ENCODE measurements at places on chromosomes 4 and X.

DNA sequence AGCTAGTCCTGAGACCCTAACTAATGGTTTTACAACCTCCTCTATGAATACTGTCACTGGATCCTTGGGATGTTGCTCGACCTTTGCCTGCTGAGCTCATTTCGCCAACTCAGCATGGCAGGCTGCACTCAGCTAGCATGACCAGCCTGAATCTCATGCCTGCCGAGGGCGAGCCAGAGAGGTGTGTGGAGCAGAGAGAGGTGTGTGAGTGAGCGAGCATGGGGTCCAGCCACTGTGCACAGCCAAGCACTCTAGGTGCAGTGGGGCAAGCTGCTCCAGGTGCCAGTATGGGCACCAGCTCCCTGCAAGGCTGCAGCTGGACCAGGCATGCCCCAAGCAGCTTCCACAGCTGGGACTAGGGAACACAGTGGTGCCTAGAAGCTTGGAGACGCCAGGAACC, 410.9 kb downstream of the PCDH10 start:
- no peak for DNase-seq

DNA sequence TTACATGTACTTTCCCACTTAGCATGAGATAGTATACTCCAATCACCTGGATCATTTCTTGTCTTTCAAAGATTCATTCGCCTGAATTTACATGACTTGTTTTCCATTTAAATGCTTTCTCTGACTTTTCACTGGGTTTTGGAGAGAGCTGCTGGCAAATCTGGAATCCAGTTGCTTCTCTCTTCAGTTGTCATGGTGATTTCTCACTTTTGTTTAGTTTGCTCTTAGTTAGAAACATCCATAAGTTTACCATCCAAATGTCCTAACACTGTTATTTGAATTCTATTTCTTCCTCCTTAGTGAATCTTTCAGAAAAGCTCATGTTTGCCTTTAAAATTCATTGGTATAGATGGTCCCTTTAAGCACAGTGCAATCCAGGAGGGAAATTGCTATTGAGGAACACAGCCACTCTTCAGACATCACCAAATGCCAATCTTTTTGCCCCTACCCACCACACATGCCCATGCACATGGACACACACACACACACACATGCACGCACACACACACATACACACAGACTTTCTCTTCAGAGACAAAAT, 51.7 kb downstream of the REELD1 start:
- DNase-seq: no peak

DNA sequence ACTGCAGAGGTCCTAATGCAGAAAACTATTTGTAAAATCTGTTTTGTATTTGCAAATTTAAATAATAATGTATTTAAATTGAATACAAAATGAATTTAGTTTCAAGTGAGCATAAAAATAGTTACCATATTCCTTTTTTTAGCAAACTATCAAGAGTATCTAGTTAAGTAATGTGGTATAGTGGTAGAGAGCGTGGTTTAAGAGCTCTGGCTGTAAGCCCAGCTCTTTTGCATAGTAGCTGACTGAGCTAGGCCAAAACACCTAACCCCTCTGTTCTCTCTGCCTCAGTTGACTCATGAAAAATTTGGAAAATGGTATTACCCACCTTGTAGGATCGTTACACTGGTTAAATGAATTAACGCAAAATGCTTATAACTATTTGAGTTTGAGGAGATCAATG, 18.1 kb upstream of the ADAD1 start:
- DNase-seq: no peak

DNA sequence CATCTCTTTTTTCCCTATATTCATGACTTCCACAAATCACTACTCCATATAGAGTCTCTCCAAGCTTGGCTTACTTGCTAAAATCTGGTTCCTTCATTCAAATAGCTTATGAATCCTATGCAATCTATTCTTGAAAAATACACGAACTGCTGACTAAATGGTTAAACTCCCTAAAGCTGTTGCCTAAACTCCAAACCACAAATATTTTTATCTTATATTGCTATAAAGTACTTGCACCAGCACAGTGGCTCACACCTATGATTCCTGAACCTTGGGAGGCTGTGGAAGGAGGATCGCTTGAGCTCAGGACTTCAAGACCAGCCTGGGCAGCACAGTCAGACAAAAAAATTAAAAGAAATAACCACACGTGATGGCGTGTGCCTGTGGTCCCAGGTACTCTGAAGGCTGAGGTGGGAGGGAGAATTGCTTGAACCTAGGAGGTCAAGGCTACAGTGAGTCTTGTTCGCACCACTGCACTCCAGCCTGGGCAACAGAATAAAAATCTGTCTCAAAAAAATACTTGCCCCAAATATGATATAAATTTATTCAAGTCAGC, 2.2 kb downstream of the FBXO8 start:
- no peak for DNase-seq

DNA sequence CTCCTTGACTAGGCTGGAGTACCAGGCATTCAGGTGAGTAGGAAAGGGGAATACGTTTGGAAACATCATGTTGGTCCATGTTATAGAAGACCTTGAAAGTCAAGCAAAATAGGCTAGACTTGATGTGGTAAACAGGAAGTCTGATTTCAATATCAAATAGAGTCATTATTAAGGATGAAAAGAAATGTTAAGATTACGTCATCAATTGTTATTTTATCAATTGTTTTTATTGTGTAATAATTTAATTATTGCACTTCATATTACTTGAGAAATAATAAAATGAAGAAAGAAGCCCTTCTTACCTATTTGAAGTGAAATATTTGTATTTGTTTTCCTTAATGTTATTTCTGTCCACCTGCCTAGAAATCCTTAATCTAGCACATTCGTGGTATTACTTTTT, 361.0 kb upstream of the HAND2 start:
- no peak for DNase-seq
